Activated naive CD4-positive, alpha-beta T cell (primary cell): ENCODE measurements at places on chromosomes 1 and 21.

GRCh38 chr1:161432091-161432490 lies 64.4 kb upstream of the CFAP126 start:
- DNase-seq, result no peak

- DNase-seq, result no peak
Measured at GRCh38 chr1:38833146-38833545, 26.4 kb downstream of the RRAGC start.

- DNase-seq, result no peak
Measured at GRCh38 chr21:17828223-17828622, 9.1 kb upstream of the C21orf91 start.

GRCh38 chr1:237018896-237019295 lies 14.7 kb upstream of the MT1HL1 start:
- no peak for DNase-seq

DNA sequence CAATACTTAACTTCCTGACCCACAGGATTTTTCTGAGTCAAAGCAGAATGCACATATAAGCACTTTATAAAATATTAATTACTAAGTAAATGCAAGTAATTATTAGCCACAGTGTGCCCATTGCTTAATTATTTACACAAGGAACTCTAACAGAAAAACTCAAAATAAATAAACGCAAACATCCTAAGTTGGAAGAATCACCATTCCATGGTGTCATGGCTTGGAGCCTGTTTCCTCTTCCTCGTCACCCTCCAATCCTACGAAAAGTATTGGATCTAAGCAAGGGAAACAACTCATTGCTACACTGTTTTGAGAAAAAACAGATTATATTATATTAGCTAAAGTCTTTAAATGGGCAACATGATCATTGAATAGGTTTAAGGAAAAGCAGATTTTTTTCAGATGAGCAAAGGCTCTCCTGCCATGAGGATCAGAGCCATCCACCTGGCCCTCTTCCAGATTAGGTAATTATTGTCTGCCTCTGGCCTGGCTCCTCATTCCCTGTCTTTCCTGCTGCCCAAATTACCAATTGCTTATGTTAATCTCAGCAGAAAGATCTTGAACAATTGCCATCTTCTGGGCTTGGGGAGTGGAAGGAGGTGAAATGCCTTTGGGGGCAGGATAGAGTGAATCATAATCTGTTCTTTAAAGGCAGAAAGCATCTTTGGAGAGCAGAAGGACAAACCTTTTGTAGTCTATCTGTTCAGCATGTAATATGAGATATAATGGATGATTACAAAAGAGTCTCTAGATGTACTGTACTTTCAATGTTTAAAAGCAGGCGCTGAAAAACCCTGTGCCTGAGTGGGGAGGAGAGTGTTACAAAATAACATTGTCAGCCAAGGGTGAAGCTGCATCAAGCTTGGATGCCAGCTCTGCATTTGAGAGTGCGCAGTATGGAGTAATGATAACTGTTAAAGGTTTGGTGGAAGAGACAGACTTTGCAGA lies 121.2 kb downstream of the DUSP10 start:
- DNase-seq, result no peak

DNA sequence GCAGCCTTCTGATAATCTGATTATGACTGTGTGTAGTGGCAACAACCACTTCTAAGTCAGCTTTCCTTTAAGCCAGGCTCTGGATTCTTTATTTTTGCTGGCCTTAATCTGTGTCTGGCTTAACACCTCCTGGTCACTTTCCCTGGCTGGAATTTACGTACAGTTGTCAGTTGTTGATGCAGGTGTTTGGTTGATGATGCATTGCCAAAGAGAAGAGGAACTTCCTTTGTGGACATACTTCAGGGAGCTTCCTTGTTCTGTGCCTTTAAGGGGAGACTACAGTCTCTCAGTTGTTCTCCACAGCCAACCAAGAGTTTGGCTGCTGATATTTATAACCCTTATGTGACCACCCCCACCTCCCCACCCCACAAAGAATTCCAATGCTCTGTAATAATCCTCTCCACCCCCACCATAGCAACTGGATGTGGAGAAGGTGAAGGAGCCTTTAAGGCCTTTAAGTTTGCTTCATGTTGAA lies 96.0 kb upstream of the BMP8A start:
- DNase-seq, result no peak

- DNase-seq, result no peak
Measured at GRCh38 chr1:226041419-226041818, 21.1 kb upstream of the H3-3A start.

DNA sequence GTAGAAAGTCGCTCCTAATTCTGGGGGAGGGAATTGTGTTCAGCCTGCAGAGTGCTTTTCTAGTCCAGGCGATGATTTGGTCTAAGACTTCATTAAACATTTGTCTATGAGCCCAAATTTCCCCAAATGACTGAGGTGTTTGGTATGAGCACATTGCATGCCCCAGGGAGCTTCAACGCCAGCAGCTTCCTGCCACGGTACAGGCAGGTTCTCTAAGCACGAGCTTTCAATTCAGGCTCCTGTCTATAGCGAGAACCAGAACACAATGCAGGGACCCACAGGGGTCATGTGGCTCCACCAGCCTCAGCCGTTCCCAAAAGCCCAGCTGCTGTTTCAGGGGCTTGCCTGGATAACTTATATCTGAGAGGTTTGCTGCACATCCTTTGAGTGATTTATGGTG lies 34.1 kb upstream of the H6PD start:
- no peak for DNase-seq

GRCh38 chr1:11345971-11346715 lies 73.1 kb downstream of the UBIAD1 start:
- DNase-seq, result no peak

DNA sequence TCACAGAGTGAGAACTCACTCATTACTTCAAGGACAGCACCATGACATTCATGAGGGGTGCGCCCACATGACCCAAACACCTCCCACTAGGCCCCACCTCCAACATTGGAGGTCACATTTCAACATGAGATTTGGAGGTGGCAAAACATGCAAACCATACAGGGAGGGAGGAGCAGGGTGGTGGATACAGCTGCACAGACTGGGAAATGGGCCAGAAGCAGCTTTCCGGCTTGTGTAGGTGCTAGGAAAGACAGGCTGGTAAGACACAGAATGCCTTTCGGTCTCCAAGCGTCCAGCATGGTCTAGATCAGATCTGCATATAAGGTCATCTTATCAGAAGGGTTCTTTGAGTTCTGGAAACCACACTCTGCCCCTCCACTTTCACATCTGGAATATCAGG lies 35.1 kb upstream of the TINAGL1 start:
- no peak for DNase-seq

- no peak for DNase-seq
Measured at GRCh38 chr1:113946678-113947387, 17.7 kb downstream of the HIPK1 start.

GRCh38 chr21:45170987-45171386 lies 96.6 kb downstream of the ADARB1 start:
- no peak for DNase-seq

DNA sequence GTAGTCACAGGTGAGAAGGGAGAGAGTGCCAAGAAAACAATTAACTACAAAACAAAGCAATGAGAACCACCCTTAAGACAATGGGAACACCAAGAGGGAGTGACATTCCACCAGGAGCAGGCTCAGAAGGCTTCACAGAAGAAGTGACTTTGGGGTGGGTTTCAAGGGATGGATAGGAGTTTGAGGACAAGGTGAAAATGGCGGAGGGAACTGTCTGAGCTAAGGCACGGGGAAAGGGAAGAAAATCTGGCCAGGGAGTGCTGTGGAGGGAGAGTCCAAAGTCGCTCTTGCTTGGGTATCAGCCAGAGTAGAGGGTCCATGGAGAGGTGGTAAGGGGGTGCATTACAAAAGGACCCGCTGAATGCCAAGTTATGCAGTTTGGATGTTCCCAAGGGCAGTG lies 87.3 kb downstream of the CAMK2N1 start:
- no peak for DNase-seq

GRCh38 chr1:9128520-9129265 lies at the start of gene GPR157:
Gene GPR157 (minus strand): TSS chr1:9129102. CDS start chr1:9129027, 75 bp downstream.
- DNase-seq, result peak; percentile 51

GRCh38 chr1:203331224-203331623 lies 19.7 kb downstream of the FMOD start:
- DNase-seq, result no peak

DNA sequence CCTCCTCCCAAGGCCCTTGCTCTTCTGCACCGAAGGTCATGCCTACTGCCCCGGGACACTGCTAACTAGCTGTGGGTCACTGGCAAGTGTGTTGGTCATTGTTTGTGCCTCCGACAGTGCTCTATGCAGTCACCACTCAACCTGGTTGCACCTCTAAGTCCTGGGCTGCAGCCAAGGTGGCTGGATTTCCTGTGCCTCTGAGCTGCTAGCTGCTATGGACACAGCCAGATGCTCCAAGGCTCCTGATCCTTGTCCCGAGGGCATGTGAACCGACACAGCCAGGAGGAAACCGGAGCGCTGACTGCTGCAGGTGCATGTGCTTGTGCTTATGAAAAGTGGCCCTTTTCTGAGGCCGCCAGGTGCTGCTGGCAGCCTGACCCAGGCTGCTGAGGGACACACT lies 14.7 kb upstream of the SPOCD1 start:
- DNase-seq, result no peak

DNA sequence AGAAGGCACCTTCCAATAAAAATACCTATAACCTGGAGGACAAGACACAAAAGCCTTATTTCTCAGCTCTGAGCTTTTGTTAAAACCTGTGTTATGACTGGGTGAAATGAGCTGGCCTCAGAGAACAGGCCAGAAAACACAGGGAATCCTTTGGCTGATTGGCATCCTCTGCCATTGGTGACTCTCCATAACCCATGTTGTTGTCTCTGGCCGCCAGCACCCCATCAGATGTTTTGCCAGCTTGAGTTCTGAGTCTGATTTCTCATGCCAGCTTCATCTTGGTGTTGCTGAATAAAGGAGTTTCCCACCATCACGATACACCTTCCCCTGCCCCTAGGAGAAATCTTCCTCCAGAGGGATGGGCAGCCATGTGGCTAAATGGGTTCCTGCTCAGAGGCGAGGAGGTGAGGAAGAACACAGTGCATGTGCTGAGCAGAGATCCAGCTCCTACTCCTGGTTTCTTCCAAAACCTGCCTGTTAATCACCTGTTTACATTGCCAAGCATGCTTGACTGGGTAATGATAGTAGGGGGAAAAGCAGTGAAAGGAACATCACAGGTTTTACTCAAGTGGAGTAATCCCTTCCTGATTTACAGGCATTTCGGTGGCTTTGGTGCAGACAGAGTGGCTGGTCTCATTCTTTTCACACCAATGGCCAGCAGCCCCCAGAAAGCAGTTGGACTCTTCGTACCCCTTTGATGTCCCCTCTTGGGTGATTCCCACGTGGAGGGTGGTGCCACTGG lies 109.8 kb downstream of the ROR1 start:
- no peak for DNase-seq

- no peak for DNase-seq
Measured at GRCh38 chr1:162055062-162055461, 14.4 kb upstream of the NOS1AP start.

- DNase-seq, result no peak
Measured at GRCh38 chr1:153682730-153683129, 4.2 kb downstream of the NPR1 start.

DNA sequence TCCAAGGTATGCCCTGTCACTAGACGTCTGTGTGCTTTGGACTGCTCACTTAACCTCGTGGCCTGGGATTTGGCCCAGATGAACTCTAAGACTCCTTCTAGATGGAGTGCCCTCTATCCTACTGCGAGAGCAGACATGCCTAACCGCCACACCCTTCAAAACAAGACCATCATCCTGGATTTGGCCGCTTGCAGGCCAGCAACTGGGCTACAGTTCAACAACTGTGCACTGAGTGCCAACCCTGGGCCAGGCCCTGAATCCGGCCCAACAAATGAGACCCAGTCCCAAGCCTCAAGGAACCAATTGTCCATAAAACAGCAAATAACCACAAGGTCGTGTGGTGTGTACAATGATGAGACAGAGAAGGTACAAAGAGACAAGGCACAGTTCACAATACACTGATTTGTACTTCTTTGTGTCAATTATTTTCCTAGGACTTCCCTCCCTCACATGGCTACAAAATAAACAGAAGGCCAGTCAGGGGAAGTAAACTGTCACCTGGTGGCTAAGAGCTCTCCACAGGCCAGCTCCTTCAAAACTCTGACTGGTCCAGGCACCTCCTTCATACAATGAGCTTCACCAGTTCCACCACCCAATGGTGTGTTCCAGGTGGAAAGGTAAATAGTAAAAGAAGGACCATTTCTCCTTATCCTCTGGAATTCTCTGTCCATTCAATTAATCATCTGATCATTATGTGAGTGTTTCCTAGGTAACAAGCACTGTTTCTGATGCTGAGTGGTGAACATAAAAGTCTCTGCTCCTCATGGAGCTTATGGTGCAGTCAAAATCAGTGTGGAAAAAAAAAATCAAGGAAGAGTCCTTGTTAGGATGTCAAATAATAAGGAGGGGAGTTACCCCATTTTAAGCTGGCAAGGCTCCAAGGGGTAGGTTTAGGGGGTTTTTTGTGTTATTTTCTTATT lies 60.4 kb downstream of the CAPZB start:
- DNase-seq, result no peak

GRCh38 chr1:100246738-100247137 lies 2.9 kb downstream of the DBT start:
- no peak for DNase-seq

DNA sequence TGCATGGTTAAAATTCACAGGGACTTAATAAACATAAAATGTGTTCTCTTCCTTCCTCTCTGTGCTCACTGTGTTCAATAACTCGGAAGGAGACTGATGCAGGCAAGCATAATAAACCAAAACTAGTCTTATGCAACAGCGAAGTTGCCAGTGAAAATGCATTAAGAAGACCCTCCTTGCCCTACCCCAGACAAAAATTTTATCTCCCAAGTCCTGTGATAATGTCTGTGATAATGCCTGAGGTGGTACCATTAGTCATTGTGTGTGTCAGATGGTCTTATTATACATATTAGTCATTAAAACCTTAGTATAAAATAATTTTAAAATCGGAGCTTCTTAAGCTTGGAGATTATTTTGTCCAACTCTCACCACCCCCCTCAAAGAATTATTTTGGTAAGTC lies 97.8 kb downstream of the NGF start:
- DNase-seq, result no peak

- DNase-seq, result no peak
Measured at GRCh38 chr1:53280496-53280895, 42.2 kb upstream of the MAGOH start.

GRCh38 chr21:28746166-28746565 lies 246.5 kb downstream of the LTN1 start:
- no peak for DNase-seq

GRCh38 chr1:12678820-12679219 lies 34.9 kb downstream of the AADACL4 start:
- no peak for DNase-seq

GRCh38 chr1:12615865-12616708 lies 1.9 kb downstream of the DHRS3 start:
- DNase-seq, result no peak

DNA sequence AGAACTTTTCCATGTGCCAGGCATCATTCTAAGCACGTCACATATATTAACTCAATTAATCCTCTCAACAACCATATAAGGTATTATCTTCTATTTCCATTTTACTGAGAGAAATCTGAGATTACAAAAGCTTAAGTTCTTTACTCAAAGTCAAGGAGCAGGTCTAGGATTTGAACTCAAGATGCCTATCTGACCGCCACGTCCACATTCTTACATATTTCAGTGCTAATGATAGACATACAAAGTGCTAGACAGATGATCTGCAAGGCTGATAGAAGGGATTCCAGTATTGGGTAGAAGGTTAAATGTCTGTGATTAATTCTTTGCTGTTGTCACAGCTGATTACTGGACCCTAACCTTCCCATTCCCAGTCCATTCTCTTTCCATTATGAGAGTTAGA lies 4.4 kb downstream of the ATP5PB start:
- no peak for DNase-seq
